ENCODE measurements at places on chromosomes 11 and 22.

DNA sequence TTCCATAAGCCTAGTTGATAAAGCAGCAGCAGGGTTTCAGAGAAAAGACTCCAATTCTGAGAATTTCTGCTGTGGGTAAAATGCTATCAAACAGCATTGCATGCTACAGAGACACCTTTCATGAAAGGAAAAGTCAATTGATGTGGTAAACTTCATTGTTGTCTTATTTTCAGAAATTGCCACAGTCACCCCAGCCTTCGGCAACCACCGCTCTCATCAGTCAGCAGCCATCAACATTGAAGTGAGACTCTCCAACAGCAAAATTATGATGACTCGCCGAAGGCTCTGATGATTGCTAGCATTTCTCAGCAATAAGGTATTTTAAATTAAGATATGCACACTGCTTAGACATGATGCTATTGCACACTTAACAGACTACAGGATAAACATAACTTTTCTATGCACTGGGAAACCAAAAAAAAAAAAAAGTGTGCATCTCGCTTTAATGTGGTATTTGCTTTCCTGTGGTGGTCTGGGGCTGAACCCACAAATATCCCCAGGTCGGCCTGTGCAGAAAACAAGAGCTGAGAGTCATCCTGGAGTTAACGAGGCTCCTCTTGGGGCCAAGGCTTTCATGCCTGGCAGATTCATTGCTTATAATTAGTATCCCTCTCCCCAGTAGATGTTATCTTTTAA is 192.1 kb downstream of the CTTN start:
- DNase-seq, result no peak

GRCh38 chr11:86849679-86850078 is 49.3 kb downstream of the PRSS23 start:
- no peak for DNase-seq

- no peak for DNase-seq
Measured at GRCh38 chr11:96221244-96222070, 121.5 kb downstream of the MAML2 start.

DNA sequence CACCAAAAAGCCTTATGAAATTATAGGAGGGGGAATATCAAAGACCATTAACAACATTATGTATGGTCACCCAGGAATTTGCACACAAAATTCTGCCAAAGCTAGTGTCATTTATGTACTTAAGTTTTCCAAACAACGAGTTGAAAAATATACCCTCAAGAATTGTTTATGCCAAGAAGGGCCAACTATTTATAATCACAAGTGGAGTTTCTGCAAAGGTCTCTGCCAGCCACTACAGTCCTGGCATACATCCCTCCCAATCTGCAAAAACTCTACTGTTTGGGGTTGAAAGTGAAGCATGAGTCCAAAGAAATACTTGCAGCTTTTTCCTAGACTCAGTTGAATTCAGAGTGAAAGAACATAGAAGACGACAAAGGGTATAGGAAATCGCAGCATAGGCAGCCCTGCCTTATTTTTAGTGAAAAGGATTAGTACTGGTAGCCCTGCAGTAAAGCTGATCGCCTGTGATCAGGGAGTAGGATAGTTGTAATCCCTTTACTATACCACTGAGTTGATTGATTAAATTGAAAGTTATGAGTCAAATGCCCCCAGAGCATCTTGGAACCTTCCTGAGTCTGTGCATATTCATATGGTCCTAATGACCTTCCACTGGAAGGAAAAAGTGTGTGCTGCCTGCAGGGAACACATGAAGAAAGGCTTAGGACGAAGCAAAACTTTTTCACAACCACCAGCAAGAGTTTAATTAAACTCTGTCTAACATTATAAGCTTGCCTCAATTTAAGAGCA is 144.0 kb downstream of the SPON1 start:
- DNase-seq, result no peak

GRCh38 chr11:72084076-72084475 is 3.4 kb downstream of the LRRC51 start:
- no peak for DNase-seq

GRCh38 chr11:2944530-2944929 is 15.3 kb upstream of the PHLDA2 start:
- no peak for DNase-seq

GRCh38 chr11:1889224-1889930 is 2.3 kb downstream of the PRR33 start:
- DNase-seq, result no peak

DNA sequence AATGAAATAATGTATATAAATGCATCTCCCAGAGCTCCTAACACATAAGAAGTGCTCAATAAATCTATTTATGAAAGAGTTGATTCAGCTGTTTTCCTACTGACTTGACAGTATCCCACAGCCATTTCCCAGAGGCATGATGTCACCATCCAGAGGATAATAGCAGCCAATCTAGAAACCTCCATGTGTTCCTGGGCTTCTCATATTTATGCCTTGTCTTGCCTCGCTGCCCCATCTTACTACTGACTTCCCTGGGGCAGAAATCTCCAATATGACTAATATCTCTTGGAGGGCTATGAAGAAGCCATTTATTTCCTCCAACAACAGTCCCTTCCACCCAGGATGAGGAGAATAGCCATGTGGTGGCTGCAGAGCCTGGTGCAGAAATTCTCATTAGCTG is 115.4 kb upstream of the NAV2 start:
- DNase-seq, result no peak

GRCh38 chr11:64553554-64554201 is 37.3 kb upstream of the SLC22A12 start:
- no peak for DNase-seq

DNA sequence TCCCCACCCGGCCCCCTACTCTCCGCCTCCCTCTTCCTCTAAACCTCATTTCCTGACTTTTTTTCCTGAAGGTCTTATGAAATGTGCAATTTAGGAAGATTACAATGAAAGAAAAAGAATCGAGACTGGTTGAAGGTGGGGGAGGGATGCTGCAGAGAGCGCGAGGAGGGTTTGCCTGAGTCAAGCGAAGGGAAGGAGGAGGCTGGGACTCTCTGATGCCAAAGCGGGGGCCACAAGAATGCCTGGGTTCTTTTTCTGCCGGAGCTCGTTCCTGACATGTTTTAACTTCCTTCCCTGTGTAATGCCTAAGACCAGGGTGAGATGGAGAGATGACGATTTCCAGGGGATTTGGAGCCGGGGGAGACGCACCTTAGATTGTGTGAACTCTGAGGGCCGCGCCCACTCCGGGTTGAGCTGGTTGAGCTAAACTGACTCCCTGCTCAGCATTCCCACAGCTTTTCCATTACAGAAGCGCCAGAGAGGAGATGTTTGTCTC is 270.5 kb upstream of the SORL1-AS1 start:
- DNase-seq, result peak; percentile 24

GRCh38 chr22:44755956-44756361 is 3.6 kb downstream of the ARHGAP8 start:
- DNase-seq, result no peak
